ENCODE measurements at places on chromosomes 2 and 18.

GRCh38 chr18:525036-525797, 24.7 kb upstream of the COLEC12 start:
- no peak for DNase-seq

GRCh38 chr18:52569492-52569891, 229.5 kb downstream of the DCC start:
- no peak for DNase-seq

DNA sequence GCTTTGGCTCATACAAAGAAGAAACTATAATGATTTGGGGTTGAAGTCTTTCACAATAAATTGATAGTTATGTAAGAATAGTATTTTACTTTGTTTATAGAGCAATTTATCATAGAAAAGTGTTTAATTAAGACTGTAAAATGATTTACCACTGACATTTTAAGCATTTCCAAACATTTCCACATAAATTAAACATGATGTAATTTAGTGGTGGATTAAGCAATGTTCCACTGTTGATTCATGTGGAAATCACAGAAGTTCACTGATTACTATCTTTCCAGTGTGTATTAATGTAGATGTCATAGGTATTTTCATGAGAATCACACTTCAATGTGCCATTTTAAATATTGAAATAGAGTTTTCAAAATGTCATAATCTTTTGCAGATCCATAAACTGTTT, 40.1 kb upstream of the GRB14 start:
- no peak for DNase-seq

- DNase-seq: no peak
Observed at GRCh38 chr2:11703700-11704099, 33.7 kb upstream of the NTSR2 start.

- no peak for DNase-seq
Observed at GRCh38 chr18:32461709-32462272, 8.9 kb downstream of the GAREM1 start.

DNA sequence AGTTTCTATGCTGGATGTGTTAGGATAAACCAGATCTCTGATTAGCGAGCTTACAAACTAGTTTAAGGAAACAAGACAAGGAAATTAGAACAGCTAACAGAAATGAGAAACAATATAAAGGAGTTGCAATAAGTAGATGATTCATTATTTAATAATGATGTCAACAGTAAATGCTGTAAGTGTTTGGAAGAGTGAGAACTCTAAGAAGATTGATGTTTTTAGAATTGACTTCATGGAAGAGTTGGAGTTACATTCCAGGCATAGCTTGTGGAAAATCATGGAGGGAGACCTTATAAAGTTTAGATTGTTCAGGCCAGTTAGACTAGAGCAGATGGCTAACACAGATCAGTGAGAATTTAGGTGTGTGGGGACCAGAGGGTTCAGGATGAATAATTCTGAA, 32.6 kb downstream of the PPP1R1C start:
- DNase-seq: no peak

DNA sequence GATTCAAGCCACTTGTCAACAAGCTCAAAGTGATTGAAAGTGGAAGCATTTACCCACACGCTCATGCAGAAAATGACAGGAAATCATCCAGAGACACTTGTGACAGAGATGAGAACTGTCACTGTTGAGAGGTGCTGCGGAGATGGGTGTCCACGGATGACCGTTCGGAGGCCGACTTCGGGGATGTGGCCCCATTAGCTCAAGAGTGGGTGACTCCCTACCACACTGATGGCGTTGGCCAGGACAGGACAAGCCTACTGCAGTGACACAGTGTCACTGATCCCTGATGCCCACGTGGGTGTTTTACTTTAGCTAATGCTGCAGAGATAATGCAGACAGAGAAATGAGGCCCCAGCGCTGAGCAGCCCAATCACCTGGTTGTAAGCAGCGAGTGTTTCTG, 81.5 kb upstream of the YWHAQ start:
- DNase-seq: no peak

- DNase-seq: no peak
Observed at GRCh38 chr2:102367331-102367971, 11.9 kb downstream of the IL18R1 start.

DNA sequence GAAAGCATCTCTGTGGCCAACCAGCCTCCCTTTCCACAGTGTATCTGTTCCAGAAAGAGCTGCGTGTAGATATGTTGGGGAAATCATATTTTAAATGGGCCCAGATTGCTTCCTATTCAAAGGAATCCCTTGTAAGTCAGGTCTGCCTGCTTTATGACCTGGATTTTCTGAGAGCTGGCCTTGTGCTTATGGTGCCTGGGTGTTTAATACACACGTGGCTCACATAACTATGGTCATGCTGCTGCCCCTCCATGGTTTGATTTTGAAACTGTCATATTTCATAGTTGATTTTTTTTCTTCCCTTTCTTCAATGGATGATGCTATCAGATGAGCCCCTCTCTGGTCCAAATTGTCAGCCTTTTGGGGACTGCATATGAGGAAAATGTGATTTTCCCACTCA, 111.5 kb upstream of the CNGA3 start:
- DNase-seq: no peak

GRCh38 chr2:216426938-216427337, 14.7 kb downstream of the SMARCAL1 start:
- DNase-seq: no peak

DNA sequence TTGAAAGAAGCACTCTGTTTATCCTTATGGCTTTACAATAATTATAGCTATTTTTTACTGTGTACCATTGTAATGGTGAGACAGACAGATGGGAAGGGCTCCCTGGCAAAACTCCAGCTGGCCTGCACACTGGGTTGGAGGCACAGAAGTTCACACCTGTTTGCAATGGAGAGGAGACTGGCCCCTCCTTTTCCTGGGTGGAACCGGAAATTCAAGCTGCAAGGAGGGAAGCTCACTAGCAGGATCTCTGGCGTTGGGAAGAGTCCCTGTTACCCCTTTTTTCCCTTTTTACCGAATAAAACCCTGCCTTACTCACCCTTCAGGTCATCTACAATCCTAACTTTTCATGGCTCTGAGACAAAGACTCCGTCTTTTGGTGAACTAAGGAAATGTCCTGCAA, 100.3 kb upstream of the TFPI start:
- no peak for DNase-seq

- no peak for DNase-seq
Observed at GRCh38 chr2:74415762-74416395, 5.5 kb downstream of the C2orf81 start.

- DNase-seq: no peak
Observed at GRCh38 chr18:22667156-22667555, 249.4 kb upstream of the CTAGE1 start.

DNA sequence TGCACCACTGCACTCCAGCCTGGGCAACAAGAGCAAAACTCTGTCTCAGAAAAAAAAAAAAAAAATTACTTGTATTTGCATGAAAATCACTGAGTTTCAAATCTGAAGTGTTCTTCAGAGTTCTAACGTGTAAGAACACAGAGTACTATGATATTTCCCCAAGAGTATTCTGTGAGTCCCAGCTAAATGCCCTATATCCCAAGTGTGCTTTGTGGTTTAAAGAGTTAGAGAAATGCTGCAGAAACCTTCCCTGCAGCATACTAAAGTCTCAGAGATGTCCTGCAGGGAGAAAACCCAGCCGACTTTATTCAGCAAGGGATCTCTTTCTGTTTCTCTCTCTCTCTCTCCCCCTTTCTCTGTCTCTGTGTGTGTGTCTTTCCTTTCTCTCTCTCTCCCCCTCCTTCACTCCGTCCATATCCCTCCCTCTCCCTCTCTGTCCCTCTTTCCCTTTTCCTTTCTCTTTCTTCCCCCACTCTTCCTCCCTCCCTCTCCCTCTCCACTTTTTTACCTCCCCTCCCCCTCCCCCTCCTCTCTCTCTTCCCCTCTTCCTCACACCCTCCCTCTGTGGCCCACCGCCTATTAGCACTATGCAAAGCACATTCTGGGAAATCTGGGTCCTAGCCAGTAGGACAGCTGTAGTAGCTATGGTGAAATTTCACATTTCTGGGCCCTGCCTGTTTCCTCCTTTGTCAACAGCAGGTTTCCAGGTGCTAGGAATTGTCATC, 54.2 kb downstream of the ACTR2 start:
- no peak for DNase-seq

DNA sequence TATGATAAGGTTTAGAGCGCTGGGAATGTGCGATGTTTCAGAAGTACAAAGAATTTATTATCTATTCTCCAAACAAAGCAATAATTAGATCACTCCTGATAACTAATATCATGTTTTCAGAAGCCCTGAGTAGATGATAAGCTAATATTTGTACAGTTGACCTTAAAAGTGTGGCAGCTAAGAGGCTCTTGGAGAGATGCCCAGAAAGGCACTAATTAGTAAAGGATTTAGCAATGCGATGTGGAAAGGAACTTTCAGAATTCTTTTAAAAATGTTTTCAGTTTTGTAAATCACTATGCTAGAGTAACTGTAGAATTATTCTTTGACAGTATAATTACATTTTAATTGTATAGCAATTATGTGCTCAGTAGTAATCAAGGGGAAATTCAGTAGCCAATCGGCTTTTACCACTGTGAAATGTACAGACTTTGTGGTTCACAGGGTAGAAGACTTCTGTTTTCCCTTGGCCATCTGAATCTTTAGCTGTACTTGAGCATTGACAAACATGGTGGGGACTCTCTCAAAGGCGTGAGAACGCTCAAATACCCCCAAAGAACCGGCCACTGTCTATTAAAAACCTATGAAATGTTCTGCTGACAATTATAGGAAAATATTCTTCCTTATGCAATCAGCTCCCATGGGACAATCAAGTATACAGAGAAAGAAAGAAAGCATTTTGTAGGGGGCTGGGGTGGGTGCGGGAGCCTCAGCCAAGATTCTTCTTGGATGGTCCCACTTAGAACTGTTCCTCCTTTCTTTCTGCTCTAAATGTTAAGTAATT, 262.8 kb upstream of the AGAP1 start:
- DNase-seq: no peak

DNA sequence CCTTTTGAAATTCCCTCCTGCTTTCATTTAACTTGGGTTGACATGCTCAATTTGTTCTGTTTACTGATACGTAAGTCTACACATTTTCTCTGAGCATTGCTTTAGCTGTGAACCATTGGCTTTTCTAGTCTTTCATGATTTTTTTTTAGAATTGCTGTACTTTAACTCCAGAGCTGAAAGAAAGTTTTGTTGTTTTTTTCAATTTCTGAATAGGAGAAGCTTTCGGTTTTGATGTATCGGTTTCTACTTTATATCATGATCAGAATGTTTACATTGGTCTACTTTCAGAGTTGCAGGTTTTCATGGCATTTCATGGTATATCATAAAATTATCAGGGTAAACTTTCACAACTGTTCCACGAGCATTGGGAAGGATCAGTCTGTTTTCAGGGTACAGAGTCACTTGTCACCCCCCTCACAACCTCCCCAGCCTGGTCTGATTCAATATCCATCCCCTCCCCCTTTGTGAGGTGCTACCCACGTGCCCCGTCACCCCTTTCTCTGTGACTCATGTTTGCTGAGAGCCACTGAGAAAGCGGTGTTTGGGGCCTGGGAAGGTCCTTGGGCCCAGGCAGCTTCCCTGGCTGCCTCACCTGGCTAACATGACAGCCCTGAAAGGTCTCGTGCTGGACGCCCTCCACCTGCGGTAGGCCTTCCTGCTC, 7.0 kb downstream of the ASTL start:
- no peak for DNase-seq

DNA sequence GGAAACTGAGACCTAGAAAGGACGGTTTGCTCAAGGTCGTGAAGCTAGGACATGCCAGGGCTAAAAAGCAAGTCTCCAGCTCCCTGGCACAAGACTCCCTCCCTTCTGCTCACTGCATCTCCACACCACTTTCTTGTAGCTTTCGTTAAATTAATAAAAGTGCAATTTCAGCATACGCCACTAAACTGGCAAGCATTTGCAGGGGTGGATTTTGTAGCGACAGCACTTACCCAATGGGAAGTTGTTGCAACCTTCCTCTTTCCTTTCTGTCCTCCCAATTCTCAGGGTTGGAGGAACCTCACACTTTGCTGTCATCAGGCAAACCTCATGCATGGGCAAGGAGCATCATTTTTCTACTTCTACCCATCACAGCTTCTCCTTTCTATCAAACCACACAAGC, 7.4 kb upstream of the RHOB start:
- DNase-seq: no peak

- DNase-seq: no peak
Observed at GRCh38 chr2:157174321-157174720, 83.2 kb upstream of the GALNT5 start.

GRCh38 chr2:50396298-50396631, 635.7 kb downstream of the NRXN1 start:
- DNase-seq: no peak

GRCh38 chr18:8799001-8799400, 93.6 kb downstream of the MTCL1 start:
- DNase-seq: no peak

DNA sequence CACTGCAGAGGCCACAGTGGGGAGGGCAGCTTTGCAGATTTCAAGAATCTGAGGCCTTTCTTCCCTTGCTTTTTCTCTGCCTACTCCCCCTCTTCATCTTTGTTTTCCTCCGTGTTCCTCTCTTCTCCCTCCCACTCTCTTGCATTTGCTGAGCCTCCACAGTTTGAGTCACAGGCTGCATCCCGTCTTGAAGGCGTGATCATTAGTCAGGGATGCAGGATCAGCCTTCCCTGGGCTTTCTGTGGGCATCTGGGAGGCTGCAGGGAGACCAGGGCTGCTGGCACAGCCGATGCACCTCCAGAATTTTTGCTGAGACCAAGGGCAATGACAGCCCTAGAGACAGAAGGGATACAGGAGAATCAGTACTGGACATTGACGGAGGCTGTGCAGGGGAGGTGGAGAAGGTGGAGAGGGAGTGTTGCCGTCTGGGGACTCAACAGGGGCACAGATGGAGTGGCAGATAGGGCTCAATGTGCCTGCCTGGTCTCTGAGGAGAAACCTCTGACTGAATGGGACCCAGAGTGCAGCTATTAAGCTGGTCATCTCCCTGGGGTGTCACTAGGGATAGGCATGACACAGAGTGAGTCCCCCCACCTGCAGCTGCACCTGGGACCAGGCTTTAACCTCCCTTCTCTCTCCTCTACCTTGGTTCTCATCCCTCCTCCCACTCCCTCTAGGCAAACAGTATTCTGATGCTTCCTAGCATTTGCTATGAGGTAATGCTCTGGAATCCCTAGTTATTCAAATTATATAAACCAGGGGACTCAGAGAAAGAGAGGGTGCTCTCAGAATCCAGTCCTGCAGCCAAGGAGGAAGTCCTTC, 29.0 kb upstream of the DNAJC27 start:
- no peak for DNase-seq

DNA sequence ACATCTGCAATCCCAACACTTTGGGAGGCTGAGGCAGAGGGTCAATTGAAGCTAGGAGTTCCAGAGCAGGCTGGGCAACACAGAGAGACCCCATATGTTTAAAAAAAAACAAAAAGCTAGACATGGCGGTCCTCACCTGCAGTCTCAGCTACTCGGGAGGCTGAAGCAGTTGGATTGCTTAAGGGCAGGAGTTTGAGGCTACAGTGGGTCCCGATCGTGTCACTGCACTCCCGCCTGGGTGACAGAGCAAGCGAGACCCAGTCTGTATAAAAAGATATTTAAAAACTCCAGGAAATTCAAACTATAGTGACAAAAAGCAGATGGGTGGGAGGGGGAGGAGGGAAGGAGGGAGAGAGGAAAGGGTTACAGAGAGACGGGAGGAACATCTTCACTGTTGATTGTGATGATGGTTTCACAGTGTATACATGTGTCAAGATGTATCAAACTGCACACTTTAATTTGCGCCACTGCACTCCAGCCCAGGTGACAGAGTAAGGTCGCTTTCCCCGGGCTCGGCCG, 942 bp upstream of the ZNF236 start:
- DNase-seq: no peak

- no peak for DNase-seq
Observed at GRCh38 chr18:65415098-65415497, 335.7 kb upstream of the CDH7 start.
